ENCODE measurements at places on chromosomes 2 and 18. TPM values are rescaled to one million over a fixed set of nuclear protein-coding genes. Genes with fewer than 3 reads are reported as not detected.

TRIM43 gene
- total RNA-seq, result not detected

DNA sequence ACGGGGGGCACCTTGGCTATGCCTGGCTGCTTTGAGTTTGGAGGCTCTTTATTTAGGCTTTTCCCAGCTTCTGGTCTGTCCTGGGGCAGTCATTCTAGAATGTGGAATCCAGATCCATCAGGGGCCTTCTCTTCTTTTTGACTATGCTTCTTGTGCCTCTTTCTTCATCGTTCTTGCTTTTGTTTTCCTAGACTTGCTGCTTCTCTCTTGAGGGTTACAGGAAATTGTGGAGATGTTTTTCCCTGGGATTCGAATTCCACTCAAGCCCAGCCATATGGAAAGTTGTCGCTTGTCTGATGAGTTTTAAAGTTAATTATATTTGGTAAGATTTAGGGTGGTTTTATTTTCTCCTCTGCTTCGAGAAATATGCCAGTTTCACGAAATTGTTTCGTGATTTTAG lies 2.4 kb downstream of the GLI2 start:
- no peak for DNase-seq

EFR3B gene
- 13.3 TPM for total RNA-seq

DNA sequence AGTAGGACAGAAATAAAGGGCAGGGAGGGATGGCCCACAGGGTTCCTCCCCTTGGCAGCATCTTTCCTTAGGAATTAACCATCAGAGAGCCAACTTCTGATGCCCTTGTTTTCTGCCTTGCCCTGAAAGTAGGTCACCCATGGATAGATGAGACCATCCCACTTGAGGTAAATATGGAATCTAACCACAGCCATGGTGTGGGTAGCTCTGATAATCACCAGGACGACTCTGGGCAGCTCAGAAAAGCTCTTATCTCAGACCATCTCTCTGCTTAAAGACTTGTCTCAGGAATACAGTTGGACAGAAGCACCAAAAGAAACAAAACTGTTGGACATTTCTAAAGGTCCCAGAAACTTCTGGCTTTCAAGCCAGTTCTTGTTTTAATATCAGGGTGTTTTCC lies 101.4 kb upstream of the CELF4 start:
- DNase-seq, result no peak

GRCh38 chr18:8910843-8911242 lies 191.7 kb upstream of the NDUFV2 start:
- no peak for DNase-seq

GRCh38 chr2:207624185-207625013 lies 795 bp downstream of the METTL21A start:
- peak; percentile 61 for DNase-seq
